Upper lobe of left lung (tissue), 6 donors: ENCODE measurements at places on chromosomes 16 and 17. TPM values are rescaled to one million over a fixed set of nuclear protein-coding genes. Genes with fewer than 3 reads are reported as not detected.

DNA sequence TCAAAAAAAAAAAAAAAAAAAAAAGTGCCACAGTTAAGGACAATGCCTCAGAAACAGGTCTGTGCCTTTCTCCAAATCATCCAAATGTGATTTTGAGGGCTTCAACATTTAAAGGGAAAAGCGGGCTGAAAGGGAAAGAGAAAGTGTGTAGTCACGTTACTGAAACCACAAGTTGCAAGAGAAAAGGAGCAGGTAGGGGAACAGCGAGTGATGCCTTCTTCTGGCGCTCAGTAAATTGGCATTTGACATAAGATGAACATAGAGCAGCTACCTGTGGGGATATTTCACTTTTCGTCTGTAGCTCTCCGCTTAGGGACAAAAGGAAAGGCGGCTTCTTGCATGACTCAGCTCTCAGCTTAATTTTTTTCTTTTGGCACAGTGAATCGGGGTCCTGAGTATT lies 11.1 kb downstream of the CMTM2 start:
- no peaks in the 10 kb centered on the region for H3K36me3 ChIP-seq
- H3K27me3 ChIP-seq, result no peaks in the 10 kb centered on the region
- H3K4me1 ChIP-seq, result peaks cover 9% of the 10 kb centered on the region

Gene FBXW10
- 0.15 TPM for total RNA-seq

DNA sequence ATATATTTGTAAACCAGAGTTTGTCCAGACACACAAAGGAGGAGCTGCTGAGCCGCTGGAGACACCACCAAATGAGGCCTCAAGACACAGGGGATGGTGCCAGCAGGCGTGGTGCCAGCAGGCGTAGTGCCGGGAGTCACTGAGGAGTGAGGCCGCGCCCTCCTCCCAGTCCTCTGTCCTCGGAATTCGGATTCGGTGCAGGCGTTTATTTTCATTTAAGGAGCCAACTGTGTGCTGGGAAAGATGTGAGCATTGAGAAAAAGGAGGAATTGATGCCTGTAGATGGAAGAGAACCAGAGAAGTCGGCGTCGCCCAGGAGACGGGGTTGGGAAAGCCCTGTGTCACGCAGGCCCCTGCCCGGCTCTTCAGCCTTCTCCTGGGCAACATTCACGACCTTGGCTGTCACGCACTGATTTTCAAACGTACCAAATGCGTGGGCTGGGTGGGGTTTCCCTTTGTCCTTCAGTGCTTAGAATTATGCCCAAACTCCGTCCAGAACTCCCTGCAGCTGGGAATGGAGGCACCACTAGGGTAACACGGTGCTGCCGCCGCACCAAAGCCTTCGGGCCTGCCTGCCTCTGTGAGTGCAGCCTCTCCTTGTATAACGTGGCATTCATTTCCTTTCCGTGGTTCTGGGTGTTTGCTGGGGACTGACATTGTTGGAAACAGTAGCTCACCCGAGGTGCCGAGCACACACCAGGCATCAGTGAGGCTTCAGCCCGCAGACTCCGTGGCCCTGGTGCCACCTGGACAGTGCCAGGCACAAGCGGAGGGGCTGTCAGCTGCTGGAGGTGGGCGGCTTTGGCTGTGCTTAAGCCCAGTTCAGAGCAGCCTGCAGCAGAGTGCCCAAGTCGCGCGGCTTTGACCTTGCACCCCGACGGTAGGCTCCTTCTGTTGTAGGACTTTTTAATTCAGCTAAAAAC lies 49.0 kb upstream of the CHMP6 start:
- no peaks in the 10 kb centered on the region for H3K27me3 ChIP-seq
- peaks cover 18% of the 10 kb centered on the region for H3K4me1 ChIP-seq
- no peaks in the 10 kb centered on the region for H3K36me3 ChIP-seq
- peak; percentile 61 for DNase-seq
- H3K27ac ChIP-seq, result peak overlapping the region; percentile 34

Gene CA7
- not detected for total RNA-seq

DNA sequence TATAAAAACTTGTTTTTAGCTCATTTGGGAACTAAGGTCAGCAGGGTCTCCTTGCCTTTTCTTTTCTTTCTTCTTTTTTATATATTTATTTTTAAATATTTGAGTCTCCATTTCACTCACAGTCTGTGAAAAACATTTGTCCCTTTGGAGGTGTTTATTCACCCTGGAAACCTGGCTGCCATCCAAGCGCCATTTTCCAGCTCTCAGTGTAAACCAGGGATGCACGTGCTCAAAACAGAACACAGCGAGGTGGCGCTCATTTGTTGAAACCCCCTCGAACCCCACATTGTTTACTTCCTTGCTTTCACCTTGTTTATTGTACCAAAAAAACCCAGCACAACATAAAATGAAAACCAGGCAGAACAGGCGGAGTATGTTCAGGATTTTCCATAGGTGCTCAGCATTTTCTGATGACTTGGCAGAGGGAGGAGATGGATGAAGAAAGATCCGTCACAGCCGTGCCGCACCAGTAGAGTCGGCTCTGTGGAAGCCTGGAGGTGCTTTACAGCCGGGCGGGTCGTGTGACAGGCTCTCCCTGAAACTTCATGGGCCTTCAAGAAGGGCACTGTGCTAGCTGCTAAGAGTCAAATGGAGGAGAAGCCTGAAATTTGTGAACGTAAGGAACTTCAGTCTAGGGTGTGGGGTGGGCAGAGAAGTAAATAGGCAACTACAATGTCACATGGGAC lies 284.4 kb downstream of the FOXL1 start:
- no peak overlapping the region for H3K27ac ChIP-seq
- H3K27me3 ChIP-seq, result no peaks in the 10 kb centered on the region
- no peak overlapping the region for H3K4me3 ChIP-seq
- no peaks in the 10 kb centered on the region for H3K36me3 ChIP-seq
- no peaks in the 10 kb centered on the region for H3K4me1 ChIP-seq

Gene HOXB5
- total RNA-seq, result 2.0 TPM

- H3K27ac ChIP-seq, result peak overlapping the region; percentile 10
- H3K27me3 ChIP-seq, result no peaks in the 10 kb centered on the region
- H3K4me1 ChIP-seq, result peaks cover 29% of the 10 kb centered on the region
- DNase-seq, result no peak
- H3K4me3 ChIP-seq, result no peak overlapping the region
Measured at GRCh38 chr17:62630365-62631085, 3.1 kb downstream of the MRC2 start.

Gene SDR42E2
- total RNA-seq, result not detected

DNA sequence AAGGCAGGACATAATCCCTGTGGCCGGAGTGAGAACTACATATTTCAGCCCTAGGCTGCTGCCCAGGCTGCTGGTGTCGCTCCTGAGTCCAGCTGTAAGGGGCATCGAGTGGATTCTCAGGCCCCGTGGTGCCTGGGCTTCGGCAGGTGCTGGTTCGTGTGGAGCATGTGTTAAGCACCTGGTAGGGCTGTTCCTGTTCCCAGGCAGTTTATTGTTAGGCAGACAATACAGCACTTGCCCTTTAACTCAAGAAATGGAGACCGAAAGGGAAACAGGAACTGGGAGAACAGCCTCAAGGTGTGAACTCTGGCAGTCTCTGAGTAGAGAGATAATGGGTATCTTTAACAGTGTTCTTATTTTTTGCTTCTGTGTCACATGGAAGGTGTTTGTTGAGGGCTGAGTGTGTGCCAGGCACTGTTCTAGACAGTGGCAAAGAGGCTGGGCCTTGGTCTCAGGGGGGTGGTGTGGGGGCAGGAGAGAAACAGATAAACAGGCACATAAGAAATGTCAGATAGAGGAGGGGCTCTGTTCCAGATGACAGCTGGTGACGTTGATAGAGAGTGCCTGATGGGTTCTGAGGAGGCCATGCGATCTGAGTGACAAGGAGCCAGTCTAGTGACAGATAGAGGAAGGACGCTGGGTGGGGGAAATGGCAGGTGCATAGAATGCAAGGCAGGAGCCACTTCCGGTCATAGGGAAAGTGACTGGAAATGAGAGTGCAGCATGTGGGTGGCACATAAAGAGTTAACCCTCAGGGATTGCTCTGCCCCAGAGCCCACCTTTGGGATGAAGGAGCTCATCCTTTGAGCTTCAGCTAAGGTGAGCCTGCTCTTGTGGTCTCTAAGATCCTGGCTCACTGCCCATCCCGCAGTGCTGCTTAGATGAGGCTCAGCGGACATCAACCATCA lies 33.8 kb downstream of the EPN2 start:
- H3K4me3 ChIP-seq, result no peak overlapping the region
- H3K27me3 ChIP-seq, result no peaks in the 10 kb centered on the region
- H3K27ac ChIP-seq, result no peak overlapping the region
- DNase-seq, result no peak
- H3K4me1 ChIP-seq, result peaks cover 51% of the 10 kb centered on the region
- H3K36me3 ChIP-seq, result no peaks in the 10 kb centered on the region

DNA sequence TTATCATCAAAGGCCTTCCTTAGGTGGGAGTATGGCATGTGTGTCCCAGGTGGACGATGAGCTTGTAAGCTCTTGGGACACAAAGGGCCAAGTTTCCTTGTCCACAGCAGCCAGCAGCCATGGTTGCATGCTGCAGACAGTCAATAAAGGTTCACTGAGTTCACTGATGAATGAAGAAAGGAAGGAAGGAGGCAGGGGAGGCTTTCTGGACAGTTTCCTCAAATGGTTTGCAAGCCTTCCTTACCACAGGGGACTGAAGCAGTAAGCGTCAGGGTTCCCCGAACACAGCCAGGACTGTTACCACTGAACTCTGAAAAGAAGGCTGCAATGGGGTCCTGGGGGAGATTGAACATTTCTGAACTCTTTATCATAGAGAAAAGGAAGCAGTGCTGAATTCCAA lies 111.1 kb downstream of the GAS7 start:
- H3K27ac ChIP-seq, result no peak overlapping the region
- DNase-seq, result no peak
- no peaks in the 10 kb centered on the region for H3K27me3 ChIP-seq
- H3K36me3 ChIP-seq, result no peaks in the 10 kb centered on the region

Gene WNT9B
- not detected for total RNA-seq

GRCh38 chr16:85019659-85020245 lies 7.8 kb upstream of the KIAA0513 start:
- no peaks in the 10 kb centered on the region for H3K36me3 ChIP-seq
- no peak overlapping the region for H3K4me3 ChIP-seq

Gene CSH2
- total RNA-seq, result not detected

Gene PRR11
- total RNA-seq, result 2.9 TPM

Gene TLCD3B
- not detected for total RNA-seq

DNA sequence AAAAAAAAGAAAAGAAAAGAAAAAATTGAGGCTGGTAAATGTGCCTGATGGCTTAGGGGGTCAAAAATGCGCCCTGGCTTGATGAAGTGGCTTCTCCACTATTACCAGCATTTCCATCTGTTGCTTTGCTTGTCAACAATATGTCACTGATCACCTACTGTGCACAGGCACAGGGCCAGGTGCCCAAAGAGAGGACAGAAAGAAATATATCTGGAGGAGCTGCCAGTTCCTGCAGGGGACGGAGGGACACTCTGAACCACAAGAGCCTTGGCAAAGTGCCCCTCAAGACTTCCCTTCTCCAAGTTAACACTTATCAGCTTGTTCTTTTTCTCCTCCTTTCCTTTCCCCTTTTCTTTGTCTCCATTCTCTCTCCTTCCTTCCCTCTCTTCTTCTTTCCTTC lies 34.7 kb downstream of the GINS3 start:
- H3K4me1 ChIP-seq, result peaks cover 7% of the 10 kb centered on the region
- no peaks in the 10 kb centered on the region for H3K27me3 ChIP-seq
- no peak overlapping the region for H3K4me3 ChIP-seq
- H3K27ac ChIP-seq, result no peak overlapping the region

Gene BCL6B
- total RNA-seq, result 83.1 TPM

GRCh38 chr17:57631871-57632270 lies 113.2 kb downstream of the CCDC182 start:
- H3K27ac ChIP-seq, result no peak overlapping the region
- no peaks in the 10 kb centered on the region for H3K27me3 ChIP-seq
- no peak overlapping the region for H3K4me3 ChIP-seq

DNA sequence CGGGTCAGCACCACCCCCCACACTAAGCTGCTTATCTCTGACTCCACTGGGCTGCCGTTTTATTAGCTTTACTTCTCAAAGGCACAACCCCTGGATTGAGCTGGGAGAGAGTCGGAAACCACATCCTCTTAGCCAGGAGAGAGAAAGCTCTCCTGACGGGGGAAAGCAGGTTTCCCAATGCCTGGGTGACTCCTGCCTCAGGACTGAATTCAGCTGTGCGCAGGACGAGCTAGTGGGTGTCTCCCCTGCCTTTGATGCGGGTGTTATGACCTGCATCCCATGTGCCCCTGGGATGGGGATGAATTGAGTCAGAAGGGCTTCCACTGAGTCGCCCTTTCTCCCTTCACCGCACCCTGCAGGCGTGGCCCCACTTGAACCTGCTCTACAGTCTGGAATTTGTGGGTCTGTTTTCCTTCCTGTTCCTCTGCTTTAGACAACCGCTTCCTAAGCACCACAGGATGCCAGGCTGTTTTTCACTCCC lies 819.2 kb upstream of the EEF2KMT start:
- H3K27ac ChIP-seq, result no peak overlapping the region
- no peaks in the 10 kb centered on the region for H3K4me1 ChIP-seq
- no peak overlapping the region for H3K4me3 ChIP-seq
- H3K27me3 ChIP-seq, result no peaks in the 10 kb centered on the region
- H3K36me3 ChIP-seq, result no peaks in the 10 kb centered on the region

DNA sequence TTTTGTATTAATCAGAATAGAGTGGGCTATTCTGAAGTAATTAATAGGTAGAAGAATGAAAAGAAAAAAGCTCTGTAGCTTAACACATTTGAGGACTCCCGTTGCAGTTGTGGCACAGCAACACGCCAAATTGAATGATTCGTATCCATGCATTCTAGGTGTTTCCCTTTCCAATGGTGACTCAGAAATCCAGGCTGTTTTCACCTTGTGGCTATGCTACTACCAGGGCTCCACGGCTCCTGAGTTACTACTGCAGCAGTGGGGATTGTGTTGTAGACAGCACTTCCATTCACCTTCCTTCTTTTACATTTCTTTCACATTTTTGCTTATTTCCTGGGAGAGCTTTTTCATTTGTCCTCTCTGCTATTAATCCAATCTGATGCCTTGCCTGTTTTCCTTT lies 1616.4 kb downstream of the CDH8 start:
- DNase-seq, result no peak
- no peaks in the 10 kb centered on the region for H3K27me3 ChIP-seq
- no peak overlapping the region for H3K27ac ChIP-seq
- H3K4me1 ChIP-seq, result no peaks in the 10 kb centered on the region

- no peak for DNase-seq
- no peaks in the 10 kb centered on the region for H3K27me3 ChIP-seq
- no peaks in the 10 kb centered on the region for H3K36me3 ChIP-seq
- no peak overlapping the region for H3K27ac ChIP-seq
- no peak overlapping the region for H3K4me3 ChIP-seq
Measured at GRCh38 chr16:87266846-87267245, 50.3 kb downstream of the C16orf95 start.

Gene CD300C
- total RNA-seq, result 0.98 TPM

- H3K27ac ChIP-seq, result no peak overlapping the region
- no peaks in the 10 kb centered on the region for H3K36me3 ChIP-seq
- DNase-seq, result no peak
- no peak overlapping the region for H3K4me3 ChIP-seq
- no peaks in the 10 kb centered on the region for H3K27me3 ChIP-seq
Measured at GRCh38 chr16:66069587-66069986, 296.9 kb upstream of the CDH5 start.

DNA sequence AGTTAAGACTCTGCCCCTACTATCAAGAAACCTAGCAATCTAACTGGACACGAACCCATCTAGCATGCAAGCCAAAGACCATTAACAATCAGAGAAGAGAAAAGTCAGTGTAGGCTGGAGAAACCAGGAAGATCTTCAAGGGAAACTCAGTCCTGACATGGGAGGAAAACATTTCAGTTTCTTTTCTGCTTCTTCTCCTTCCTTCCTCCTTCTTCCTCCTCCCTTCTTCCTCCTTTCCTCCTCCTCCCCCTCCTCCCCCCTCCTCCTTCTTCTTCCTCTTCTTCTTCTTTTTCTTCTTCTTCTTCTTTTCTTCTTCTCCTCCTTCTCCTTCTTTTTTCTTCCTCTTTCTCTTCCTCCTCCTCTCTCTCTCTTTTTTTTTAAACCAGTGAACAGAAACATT lies 29.6 kb upstream of the SHISA9 start:
- H3K4me1 ChIP-seq, result no peaks in the 10 kb centered on the region
- H3K4me3 ChIP-seq, result no peak overlapping the region
- no peaks in the 10 kb centered on the region for H3K36me3 ChIP-seq
- H3K27me3 ChIP-seq, result no peaks in the 10 kb centered on the region
- H3K27ac ChIP-seq, result no peak overlapping the region

Gene CFAP97D1
- total RNA-seq, result not detected

Gene FOXJ1
- 86.6 TPM for total RNA-seq
